ENCODE measurements at places on chromosomes 11 and 22.

DNA sequence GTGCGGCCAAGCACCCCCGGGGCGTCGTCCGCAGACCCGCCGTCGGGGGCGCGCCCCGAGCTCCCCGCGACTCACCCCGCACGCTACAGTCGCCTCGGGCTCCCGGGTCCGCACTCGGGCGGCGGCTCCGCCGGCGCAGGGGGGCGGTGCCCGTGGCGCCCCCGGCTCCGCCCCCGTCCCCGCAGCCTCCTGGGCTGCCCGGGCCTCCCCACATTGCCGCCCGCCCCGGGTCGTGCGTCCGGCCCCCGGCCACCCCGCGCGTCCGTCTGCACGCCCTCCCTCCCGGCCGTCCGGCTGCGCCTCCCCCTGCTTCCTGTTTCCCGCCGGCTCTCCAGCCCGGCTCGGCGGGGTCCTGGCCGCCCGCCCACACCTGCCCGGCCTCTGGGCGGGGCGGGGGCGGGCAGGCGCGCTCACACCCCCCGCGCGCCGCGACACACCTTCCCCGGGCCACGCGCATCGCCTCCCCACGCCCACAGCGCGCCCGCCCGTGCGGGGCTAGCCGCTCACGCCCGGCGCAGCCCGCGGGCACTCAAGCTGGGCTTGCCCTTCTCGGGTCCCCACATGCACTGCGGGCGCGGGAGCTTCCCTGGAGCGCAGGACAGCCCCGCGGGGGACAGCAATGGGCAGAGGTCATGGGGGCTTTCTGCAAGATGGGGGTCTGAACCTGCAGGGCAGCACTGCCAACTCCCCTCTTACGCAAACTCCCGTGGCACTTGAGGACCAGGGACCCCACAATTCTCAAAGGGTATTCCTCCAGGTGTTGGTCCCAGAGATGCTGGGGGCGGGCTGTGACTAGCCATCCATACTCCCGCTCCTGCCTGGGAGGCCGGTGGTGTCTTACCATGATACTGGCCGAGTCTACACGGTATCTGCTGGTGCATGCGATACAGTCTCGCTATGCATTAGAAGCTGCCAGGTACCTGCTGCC is at the start of gene CARD10:
TSS of gene CARD10 (minus strand) at position 148 of the 928 bp plus-strand sequence. CDS start 215 bp downstream, outside the sequence.
- DNase-seq = no peak

DNA sequence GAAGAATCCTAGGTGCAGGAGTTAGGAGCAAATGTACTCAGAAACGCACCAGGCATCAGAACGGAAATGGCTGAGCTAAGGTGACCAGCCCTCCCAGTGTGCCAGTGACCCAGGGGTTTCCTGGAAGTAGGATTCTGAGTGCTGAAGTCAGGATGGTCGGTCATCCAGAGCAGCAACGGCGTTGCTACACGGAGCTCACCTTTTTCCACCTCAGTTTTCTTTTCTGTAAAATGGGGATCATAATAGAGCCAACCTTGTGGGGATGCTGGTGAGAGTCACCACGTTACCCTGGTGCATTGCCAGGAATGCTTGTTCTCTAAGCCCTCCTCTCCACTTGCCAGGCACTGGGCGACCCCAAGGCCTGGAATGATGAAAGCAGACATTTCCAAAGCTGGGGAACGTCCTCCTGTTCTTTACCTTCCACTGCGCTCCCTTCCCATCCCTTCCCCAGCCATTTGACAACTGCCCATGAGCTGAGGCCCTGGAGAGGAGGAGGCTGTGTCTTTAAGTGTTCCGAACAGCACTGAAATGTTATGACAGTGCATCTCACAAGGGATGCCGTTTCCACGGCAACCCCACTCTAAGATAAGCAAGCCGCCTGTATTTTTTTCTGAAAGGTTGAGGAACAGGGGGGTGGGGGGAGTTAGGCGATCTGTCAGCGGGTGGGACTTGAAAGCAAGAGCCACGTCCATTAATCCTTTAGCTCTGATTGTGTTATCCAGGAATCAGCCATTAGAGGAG is 66.8 kb downstream of the TSPAN18 start:
- no peak for DNase-seq

DNA sequence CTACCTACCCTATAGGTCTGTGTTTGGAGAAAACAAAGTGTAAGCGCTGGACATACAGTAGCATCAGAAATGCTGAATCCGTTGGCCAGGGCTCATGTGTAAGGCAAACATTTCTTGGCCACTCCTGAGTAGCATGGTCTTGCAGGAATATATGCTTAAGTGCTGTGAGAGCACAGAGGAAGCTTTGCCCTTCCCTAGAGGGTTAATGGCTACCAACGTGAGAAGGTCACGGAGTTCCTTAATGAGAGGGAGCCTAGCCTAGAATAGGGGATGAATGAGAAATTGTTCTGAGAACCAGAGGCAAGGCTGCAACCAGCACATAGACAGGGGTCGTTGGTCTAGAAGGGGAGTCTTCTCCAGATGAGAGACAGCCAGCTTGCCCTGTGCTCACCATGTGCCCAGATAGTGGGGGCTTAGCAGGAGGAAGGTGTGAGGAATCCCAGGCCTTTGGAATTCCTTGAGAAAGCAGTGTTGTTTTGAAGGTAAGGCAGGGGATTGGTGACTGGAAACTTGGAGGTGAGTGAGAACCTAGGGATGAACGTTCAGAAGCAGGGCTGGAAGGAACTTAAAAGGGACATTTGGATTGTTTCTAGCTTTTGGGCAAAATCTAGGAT is 29.5 kb downstream of the RCOR2 start:
- no peak for DNase-seq

- DNase-seq = no peak
Observed at GRCh38 chr22:42549331-42550060, 4.3 kb upstream of the SERHL2 start.

GRCh38 chr11:117097389-117098268 is 599 bp downstream of the SIK3 start:
- no peak for DNase-seq

DNA sequence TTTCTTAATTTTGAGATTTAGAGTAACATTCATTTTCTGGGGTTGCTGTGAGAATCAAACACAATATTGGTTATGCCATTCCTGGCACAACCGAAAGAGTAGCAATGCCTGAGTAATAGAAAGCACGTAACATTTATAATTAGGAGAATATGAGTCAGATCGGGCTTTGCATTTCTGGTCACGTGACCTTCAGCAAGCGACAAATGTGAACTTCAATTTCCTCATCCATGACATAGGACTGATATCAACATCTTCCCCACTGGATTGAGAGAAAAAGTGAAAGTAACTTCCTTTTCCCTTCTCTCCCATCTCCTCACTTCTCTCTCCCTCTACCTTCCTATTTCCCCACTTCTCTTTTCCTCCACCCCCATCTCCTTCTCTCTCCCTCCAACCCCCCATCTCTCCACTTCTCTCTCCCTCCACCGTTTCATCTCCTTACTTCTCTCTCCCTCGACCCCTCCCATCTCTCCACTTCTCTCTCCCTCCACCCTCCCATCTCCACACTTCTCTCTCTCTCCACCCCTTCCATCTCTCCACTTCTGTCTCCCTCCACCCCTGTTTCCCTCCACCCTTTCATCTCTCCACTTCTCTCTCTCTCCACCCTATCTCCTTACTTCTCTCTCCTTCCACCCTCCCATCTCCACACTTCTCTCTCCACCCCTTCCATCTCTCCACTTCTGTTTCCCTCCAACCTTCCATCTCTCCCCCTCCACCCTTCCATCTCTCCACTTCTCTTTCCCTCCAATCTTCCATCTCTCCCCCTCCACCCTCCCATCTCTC is 33.5 kb upstream of the CAT start:
- DNase-seq = no peak

GRCh38 chr11:78033040-78033439 is 10.0 kb upstream of the KCTD14 start:
- DNase-seq = no peak

- DNase-seq = no peak
Observed at GRCh38 chr11:70667767-70668166, 269.4 kb downstream of the CTTN start.

- no peak for DNase-seq
Observed at GRCh38 chr22:44595841-44596341, 97.9 kb upstream of the RTL6 start.

- peak; percentile 87 for DNase-seq
Observed at GRCh38 chr11:34654483-34655334, 33.8 kb downstream of the EHF start.

- no peak for DNase-seq
Observed at GRCh38 chr11:122159173-122159721, 43.2 kb upstream of the BLID start.

GRCh38 chr11:73451896-73452295 is 75.7 kb downstream of the RELT start:
- no peak for DNase-seq
